ENCODE measurements at places on chromosomes 12 and 14.

- no peak overlapping the region for H3K4me3 ChIP-seq
- no peak overlapping the region for H3K27ac ChIP-seq
- peaks cover 13% of the 10 kb centered on the region for H3K4me1 ChIP-seq
- H3K36me3 ChIP-seq = peaks cover 32% of the 10 kb centered on the region
- DNase-seq = no peak
- no peaks in the 10 kb centered on the region for H3K27me3 ChIP-seq
Measured at GRCh38 chr12:67656251-67656650, 7.7 kb downstream of the DYRK2 start.

DNA sequence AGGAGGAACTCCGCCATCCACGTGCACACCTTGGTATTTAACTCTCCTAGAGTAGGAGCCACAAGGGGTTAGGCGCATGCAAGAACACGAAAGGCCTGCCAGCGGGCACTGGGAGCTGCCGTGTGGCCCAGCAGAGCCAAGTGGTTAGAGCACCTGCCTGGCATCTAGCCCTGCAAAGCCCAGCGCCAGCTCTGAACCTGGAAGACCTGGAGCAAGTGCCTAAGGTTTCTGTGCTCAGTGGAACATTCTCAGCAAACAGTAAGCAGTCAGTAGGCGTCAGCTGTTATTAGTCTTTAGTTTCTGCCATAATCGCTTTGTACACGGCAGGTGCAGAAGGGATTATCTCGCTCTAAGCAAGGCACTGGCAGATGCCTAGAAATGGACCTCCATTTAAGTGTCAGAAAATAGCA is 55.4 kb downstream of the SETD3 start:
- H3K4me3 ChIP-seq = no peak overlapping the region
- H3K4me1 ChIP-seq = peaks cover 8% of the 10 kb centered on the region
- peak; percentile 58 for DNase-seq
- H3K36me3 ChIP-seq = peaks cover 11% of the 10 kb centered on the region
- H3K27ac ChIP-seq = no peak overlapping the region
- H3K27me3 ChIP-seq = no peaks in the 10 kb centered on the region

- DNase-seq = no peak
- no peaks in the 10 kb centered on the region for H3K36me3 ChIP-seq
- H3K27ac ChIP-seq = no peak overlapping the region
- H3K4me1 ChIP-seq = no peaks in the 10 kb centered on the region
- no peaks in the 10 kb centered on the region for H3K27me3 ChIP-seq
- no peak overlapping the region for H3K4me3 ChIP-seq
Measured at GRCh38 chr14:38127784-38128183, 79.9 kb upstream of the SSTR1 start.

GRCh38 chr14:93938751-93939303 is 11.7 kb downstream of the FAM181A start:
- no peaks in the 10 kb centered on the region for H3K36me3 ChIP-seq
- peaks cover 6% of the 10 kb centered on the region for H3K4me1 ChIP-seq
- peak; percentile 58 for DNase-seq

DNA sequence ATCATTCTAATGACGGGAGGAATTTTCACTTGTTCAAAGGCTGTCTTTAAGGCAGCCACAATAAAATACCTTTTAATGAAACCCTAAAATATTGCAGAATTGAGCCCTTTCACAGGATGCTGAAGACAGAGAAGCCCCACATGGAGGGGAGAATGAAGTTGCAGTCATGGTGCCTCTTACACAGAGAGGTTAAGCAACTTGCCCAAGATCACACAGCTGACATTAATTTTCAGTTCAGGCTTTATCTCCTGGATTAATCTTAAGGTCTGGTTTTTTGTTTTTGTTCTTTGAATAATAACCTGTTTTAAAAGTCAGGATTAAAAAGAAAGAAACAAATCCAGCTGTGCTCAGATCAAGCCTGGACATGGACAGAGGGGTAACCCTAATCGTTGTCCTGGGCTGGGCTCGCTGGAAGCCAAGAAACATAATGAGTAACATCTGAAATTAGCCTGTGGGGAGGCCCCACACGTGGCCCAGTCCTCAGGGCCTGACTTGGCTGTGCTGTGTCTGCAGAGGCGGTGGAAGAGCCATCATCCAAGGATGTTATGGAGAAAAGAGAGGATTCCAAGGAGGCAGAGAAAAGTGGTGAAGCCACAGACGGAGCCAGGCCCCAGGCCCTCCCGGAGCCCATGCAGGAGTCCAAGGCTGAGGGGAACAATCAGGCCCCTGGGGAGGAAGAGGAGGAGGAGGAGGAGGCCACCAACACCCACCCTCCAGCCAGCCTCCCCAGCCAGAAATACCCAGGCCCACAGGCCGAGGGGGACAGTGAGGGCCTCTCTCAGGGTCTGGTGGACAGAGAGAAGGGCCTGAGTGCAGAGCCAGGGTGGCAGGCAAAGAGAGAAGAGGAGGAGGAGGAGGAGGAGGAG is 8.0 kb downstream of the CHGA start:
- peak; percentile 95 for DNase-seq
- peaks cover 10% of the 10 kb centered on the region for H3K27me3 ChIP-seq
- no peaks in the 10 kb centered on the region for H3K36me3 ChIP-seq
- no peak overlapping the region for H3K27ac ChIP-seq

DNA sequence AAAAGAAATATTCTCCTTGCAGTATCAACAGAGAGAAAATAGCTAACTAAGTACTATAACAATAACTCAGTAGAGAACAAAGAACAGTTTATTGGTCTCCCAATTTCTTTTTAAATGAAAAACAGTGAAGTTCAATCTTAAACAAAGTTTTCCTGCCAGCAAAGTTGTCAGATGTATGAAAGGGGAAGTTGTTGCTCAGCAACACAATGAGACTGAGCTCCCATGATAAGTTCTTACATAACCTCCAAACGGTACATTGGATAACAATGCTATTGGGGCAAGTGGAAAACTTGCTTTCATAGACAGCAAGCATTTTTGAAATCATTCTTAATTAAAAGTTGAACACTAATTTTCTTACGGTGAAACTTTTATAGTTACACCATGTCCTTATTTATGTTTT is 94.9 kb downstream of the ALG10B start:
- no peaks in the 10 kb centered on the region for H3K27me3 ChIP-seq
- H3K4me3 ChIP-seq = no peak overlapping the region
- H3K4me1 ChIP-seq = no peaks in the 10 kb centered on the region
- DNase-seq = no peak

All from osteoblast (primary cell).